ENCODE measurements at places on chromosomes 12 and 14. TPM values are rescaled to one million over a fixed set of nuclear protein-coding genes. Genes with fewer than 3 reads are reported as not detected.

Gene PRICKLE1
- 4.7 TPM for total RNA-seq

- no peak for DNase-seq
Measured at GRCh38 chr14:64879635-64880220, at the start of gene SPTB. Gene SPTB (minus strand): TSS chr14:64879907. CDS start chr14:64823094, 56,813 bp downstream.

DNA sequence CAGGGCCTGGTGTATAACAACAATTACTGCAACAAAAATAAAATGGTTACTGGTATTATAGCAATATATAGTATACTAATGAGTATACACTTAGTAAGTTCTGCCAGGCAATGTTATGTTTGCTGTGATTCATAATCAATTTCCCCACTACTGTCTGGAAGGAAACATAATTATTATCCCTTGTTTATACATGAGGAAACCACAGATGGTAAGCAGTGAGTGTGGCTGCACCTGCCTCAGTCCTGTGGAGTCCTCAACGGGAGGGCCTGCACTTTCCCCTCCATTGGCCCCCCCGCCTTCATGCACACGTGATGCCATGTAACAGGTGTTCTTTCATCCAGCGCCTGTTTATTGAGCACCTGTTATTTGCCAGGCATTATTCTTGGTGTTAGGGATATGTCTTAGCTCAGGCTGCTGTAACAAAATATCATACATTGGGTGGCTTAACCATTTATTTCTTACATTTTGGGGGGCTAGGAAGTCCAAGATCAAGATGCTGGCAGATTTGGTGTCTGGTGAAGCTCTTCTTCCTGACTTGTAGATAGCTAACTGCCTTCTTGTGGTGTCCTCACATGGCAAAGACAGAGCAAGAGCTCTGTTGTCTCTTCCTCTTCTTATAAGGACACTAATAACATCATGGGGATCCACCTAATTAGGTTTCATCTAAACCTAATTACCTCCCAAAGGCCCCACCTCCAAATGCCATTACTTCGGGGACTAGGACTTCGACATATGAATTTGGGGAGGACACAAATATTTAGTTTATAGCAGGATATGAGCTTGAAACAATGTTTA, 59.5 kb upstream of the CHGA start:
- no peak for DNase-seq

DNA sequence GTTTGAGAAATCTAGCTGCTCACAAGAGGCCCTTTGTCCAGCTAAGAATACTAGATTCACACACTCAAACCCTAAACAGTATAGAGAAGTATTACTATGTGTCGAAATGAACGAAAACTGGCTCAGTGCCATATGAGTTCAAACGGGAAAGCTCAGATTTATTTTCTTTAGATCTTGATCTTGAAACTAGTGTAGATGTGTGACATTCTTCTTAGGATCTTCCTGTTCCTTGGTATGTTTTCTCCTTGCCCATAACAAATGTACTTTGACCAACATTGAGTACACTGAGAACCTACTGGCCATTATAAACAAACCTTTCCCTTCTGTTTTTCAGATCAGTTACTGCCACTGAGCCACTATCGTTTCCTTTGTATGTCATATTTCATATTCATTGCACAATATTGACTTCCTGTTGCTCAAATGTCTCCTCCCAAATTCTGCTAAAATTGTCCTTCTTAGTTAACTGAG, 21.3 kb downstream of the MYBPC1 start:
- DNase-seq = no peak

DNA sequence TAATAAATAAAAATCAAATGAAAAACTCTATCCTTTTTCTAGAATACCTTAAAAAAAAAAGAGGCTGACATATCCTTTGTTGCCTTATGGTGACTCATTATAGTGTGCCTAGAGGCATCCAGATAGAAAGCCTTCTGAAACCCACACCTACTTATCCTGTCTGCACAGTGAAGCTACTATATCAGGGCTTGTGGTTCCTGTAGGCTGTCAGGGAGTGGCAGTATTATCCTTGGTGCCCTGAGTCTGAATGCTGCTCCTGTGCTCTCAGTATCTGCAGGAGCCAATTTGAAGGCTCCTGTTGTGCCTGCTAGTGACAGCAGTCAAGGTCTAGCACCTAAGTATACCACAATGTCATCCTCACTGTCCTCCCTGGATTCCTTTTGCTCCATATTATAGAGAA, 168.4 kb upstream of the AVPR1A start:
- no peak for DNase-seq

Gene CINP
- 57.7 TPM for total RNA-seq

Gene KRT86
- total RNA-seq = 13.6 TPM

DNA sequence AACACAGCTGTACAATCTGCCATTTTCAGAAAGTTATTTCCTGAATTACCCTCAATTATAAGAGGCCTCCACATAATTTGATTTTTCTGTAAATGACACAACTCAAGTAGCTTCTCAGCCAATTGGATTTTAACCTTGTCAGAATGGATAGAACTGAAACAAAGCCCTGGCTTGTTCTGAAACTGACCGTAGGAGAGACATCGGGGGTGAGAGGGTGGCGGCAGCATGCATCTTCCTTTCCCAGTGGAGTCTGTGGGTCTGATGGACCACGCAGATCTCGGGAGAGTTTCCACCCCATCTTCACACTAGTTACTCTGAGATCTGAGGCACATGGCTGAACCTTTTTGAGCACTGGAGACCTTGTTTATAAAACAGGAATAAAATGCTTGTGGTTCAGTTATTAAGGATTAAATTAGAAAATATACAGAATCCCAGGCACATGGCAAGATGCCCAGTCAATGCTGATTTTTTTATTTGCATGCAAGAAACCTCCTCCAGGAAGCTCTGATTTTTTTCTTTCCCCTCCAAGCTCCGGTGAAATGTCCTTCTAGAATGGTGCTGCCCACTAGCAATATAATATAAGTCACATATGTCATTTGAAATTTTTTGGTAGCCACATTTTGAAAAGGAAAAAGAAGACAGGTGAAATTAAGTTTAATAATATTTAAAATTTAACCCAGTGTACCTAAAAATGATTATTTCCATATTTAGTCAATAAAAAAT, 153.9 kb downstream of the CHST11 start:
- DNase-seq = no peak

Gene GRIP1
- not detected for total RNA-seq

DNA sequence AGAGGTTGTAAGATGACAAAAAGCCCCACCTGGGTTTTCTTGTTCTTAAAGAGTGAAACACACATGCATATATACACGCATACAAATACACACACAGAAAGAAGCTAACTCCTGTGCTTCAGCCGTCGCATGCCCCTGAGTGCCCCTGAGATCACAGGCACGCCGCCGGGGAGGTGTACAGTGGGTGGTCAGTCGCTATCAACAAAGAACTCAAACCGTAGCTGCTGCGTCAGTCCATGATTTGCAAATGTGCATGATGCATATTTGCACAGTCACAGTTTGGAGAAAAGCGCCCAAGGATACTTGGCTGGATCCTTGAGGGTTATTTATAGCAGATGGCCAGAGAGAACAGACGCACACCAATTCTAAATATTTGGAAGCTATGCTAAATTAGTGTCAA, 206.9 kb downstream of the TMEM132D start:
- peak; percentile 45 for DNase-seq

Data from MG63 (cell line).